RCC 7860 (cell line): ENCODE measurements at places on chromosomes 5 and 9.

DNA sequence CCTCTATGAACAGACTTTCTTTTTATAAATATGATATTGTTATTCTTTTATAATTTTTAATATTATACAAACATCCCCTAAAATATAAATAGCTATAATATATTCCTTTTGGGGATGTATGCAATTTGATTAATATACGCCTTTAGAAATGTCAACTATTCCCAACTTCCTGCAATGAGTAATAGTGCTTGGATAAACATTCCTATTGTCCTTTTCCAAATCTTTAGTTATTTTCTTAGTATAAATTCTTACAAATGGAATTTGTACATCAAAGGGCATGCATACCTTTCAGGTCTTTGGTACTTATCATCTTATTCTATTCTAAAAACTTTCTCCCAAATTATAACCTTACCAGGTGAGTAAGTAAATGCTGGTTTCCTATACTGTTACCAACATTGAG, 6.2 kb downstream of the NLN start:
- DNase-seq: no peak

DNA sequence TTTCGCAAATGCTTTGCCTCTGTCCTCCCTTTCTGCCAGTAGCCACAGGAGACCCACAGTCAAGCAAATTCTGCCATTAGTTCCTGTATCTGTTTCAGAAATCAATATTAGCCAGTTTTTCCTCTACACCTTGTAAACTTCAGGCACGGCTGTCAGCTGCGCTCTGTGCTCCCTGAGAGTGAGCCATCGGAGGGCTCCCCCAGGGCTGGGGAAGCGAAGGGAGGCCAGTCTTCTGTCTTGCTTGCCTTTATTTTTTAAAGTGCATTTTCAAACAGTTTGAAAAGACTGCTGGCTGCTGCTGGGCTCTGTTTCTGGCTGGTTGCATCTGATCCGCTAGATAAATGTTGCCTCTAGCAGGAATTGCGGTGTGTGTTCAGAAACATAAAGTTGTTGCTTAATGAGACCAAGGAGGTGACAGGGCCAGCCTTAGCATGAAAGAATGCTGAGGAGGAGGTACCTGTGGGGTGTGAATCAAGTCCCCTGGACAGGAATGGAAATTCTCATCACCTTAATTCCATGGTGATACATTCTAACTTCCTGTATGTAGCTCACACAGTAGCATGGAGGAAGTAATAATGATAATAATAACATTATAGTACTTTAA, 421.7 kb upstream of the KIF2A start:
- no peak for DNase-seq

DNA sequence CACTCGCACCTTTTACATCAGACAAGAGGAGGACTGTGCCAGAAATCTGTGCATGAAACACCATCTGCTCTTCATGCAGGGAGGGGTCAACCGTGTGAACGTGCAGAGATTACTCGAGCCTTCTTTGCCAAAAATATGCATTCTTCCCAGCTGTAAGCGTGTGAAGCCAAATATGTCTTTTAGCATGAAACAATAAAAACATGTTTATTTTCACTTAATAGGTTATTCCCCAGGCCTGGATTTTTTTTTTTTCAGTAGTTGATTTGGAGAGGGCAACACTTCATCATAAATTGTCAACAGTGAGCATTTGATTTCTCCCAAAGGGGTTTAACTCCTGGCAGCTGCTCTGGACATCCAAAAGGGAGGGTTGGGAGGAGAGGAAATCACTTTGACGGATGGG, 23.8 kb downstream of the PLAC8L1 start:
- no peak for DNase-seq

DNA sequence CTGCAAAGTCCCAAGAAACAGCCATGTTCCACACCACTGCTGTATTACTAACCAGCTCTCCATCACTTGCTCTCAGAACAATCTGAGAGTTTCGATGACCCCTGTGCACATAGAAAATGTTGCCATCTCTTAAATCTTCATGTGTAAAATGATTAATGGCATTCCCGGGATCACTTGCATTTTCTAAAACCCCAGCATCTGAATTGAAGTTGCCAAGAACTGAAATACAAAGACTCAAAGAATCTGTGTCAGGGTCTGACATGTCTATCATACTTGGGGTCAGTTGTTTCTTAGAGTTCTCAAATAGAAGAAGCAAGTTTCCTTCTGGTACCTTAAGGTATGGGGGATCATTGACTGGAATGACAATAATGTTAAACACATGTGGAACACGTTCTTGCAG, 115.1 kb downstream of the ESM1 start:
- DNase-seq: no peak

DNA sequence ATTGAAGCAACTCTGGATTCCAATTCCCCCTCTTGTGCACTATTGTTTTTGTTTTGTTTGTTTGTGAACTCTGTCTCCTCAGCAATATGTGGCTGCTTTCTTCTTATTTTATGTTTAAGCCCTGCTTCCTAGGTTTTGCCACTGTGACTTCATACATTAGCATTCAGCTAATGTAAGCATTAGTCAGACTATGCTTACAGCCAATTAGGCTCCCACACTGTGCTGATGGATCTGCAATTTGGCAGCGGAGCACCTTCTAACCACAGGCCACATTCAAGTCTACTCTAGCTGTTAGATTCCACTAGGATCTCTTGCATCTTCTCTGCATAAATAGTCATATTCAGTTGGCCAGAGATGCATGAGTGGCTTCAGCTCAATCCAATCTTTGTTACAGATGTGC, 9.6 kb upstream of the BICD2 start:
- DNase-seq: peak; percentile 18

DNA sequence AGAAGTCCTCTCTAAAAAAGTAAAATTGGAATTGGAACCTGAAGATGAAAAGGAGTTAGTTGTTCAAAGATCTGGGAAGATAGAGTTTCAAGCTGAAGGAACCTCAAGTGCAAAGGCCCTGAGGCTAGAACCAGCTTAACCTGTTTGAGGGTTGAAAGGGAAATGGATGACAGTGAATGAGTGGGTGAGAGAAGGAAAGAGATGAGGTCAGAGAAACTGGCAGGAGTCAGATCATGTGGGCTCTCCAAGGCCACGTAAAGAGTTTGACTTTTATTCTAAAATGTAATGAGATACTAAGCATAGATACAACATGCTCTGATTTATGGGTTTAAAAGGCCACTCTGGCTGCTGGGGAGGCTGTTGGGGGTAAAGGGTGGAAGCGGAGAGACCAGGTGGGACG, 2.5 kb upstream of the RAD23B start:
- no peak for DNase-seq

- no peak for DNase-seq
Measured at GRCh38 chr9:89684912-89685636, 80.3 kb downstream of the GADD45G start.

GRCh38 chr9:69574057-69574456, 98.1 kb downstream of the APBA1 start:
- DNase-seq: no peak
